ENCODE measurements at places on chromosomes 11 and 22.

DNA sequence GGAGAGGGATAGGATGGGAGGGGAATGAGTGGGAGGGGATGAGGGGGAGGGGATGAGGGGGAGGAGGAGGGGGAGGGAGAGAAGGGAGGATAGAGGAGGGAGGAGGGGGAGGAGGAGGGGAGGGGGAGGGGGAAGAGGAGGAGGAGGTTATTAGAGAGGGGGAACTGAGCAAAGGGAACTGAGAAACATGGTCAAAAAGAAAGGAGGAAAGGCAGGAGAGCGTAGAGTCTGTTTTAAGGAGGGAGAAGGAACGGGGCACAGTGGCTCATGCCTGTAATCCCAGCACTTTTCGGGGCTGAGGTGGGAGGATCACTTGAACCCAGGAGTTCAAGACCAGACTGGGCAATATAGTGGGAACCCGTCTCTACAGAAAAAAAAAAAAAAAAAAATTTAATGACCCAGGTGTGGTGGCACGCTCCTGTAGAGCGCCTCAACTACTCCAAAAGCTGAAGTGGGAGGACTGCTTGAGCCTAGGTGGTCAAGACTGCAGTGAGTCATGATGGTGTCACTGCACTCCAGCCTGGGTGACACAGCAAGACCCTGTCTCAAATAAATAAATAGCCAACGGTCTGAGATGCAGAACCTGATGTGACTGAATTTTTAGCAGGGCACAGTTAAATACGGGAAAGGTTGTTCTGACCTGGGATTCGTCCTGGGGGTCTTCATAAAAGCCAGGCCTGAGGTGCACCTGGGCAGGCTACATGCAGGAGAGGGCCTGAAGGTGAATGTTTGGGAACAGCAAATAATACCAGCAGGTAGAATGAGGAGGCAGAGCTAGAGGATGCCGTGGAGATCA, 4.0 kb downstream of the B3GNT6 start:
- no peak for DNase-seq

DNA sequence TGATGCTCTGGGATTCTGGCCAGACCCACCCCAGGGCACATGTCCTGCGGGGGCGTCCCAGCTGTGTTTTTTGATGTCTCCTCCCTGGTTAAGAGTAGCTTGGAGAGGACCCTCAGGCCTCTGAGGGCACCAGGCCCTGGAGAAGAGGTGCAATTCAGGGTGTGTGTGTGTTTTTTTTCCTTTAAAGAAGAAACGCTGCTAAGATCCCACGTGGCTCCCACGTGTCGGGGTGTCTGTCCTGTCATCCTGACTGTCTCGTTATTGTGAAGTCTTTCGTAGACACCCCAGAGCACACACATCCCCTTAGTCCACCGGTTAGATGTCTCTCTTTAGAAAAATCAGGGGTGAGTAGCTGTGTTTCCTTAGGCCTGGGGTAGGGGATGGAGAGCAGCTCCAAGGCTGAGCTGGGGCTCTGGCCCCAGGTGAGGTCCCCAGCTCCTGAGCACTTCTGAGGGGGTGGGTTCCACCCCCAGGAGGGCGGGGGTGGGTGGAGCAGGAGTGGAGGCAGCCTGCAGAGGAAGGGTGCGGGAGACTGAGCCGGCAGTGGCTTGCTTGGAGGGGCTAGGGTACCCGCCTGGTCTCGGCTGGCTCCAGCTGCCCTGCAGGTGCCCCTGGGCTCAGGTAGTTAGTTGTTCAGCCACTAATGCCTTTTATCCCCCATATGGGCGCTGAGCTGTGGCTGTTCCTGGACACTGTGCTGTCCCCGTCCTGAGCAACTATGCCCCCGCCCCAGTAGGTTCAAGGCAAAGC, 116.4 kb downstream of the CACNA1I start:
- no peak for DNase-seq

DNA sequence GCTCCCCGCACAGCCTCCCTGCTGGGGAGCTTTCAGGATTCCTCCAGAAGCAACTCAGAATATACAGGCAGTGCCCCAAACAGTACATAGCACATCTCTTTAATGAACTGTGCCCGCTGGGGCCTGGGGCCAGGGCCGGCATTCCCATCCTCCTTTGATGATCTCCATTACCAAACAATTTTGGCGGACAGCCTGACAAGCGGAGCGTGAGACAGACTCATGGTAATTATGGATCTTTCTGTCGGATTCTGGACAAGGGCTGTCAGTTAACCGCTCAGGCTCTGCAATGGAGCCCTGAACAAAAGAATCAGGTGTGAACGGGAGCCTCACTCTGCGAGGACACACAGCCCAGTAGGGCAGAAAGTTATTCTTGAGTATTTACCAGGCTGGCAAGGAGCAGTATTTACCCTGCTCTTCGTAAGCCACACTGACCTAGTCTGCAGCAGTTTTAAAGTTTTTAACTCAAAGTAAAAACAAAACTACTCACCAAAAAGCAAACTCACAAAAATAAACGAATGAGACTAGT, 174.0 kb downstream of the TBC1D22A start:
- DNase-seq: peak; percentile 42

- DNase-seq: no peak
Measured at GRCh38 chr11:61773356-61773755, 19.0 kb downstream of the TMEM258 start.

DNA sequence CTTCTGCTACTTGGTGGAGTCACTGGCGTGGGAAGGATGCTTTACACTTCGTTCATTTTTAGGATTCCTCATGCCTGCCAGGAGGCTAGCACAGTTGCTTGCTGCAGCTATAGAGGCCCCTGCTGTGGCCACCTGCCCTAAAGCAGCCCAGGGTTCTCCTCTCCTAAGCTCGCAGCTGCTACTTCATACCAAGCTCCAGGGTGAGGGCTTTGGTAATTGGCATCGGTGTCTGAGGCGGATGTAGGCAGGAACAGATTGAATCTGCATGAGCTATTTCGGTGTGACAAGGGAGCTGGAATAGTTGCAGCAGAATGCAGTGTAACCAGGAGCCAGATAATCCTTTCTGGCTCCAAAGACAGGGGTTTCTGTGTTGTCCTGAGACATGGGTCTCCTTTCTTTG, 133.1 kb downstream of the MICAL2 start:
- DNase-seq: no peak

DNA sequence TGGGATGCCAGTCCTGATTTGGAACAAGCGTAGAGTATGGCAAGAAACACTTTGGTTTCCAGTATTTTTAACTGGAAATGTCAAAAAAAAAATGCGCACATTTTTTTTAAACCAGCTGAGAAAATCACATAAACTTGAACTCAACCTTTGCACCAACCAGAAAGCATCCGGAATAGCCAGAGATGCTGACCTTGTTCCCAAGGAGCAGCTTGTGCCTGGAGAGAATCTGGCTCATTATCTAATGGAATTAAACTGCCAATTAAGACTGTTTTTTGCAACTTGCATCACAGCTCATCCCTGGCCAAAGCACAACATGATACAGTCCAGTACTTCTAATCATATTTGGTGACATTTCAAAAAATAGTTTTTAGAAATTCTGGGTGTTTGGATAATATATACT, 8.4 kb upstream of the ETS1 start:
- DNase-seq: no peak

- no peak for DNase-seq
Measured at GRCh38 chr11:111737444-111738210, 28.6 kb downstream of the PPP2R1B start.

- no peak for DNase-seq
Measured at GRCh38 chr11:132464003-132464342, 1068.3 kb downstream of the OPCML start.

- no peak for DNase-seq
Measured at GRCh38 chr11:110860461-110860860, 148.2 kb upstream of the ARHGAP20 start.

DNA sequence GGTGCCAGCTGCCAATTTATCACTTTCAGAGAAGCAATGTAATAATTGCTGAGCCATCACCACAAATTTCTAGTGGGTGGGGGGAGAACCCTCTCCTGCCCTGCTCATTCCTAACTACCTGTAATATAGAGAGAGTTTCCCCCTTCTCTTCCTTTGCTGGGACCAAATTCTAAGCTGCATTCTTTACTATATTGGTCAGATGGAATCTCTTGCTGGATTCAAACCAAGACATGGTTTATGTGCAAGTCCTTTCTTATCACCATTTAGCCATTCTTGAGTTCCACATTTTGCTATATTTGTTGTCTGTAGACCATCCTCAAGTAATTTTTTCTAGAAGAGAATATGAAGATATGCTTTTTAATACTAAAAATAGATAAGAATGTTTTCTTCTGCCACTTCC, 452.1 kb downstream of the MN1 start:
- DNase-seq: no peak

DNA sequence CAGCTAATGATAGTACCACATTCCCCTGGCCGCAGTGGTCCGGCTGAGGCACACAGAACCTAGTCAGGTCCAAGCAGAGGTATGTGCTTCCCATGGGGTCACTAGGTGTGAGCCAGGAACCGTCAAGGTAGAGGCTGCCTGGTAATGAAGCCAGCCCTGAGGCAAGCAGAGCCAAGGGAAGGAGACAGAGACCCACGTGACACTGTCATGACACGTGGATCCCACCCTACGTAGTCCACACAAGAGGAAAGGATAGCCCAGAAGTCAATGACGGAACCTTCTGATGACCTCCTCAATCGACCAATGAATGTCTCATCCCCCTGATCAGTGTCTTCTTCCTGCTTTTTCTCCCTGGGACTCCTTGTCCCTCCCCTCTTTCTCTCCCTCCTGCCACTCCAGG, 19.0 kb downstream of the A4GALT start:
- DNase-seq: no peak

- no peak for DNase-seq
Measured at GRCh38 chr11:68066742-68067141, 27.9 kb downstream of the TCIRG1 start.

DNA sequence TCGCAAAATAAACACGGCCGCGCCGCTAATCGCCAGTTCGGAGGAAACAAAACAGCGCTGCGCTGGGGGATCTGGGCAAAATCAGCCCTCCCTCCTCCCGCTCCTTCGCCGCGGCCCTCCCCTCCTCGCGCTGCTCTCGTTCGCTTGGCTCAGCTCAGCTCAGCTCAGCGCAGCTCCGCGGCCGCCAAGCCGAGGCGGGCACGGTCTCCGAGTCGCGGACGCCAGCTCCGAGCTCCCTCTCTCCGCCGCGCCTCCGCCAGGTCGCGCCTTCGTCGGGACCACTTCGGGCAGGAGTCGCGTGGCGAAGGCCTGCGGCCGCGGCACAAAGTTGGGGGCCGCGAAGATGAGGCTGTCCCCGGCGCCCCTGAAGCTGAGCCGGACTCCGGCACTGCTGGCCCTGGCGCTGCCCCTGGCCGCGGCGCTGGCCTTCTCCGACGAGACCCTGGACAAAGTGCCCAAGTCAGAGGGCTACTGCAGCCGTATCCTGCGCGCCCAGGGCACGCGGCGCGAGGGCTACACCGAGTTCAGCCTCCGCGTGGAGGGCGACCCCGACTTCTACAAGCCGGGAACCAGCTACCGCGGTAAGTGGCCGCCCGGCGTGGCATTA, at the start of gene SPON1:
Gene SPON1 (plus strand): TSS at position 162 of the 607 bp plus-strand sequence. CDS start 182 bp downstream, at position 344.
- no peak for DNase-seq

- DNase-seq: no peak
Measured at GRCh38 chr11:123885570-123885969, at the start of gene TMEM225. TSS of gene TMEM225 (minus strand) at chr11:123885670. CDS start at chr11:123885425, 245 bp downstream.

DNA sequence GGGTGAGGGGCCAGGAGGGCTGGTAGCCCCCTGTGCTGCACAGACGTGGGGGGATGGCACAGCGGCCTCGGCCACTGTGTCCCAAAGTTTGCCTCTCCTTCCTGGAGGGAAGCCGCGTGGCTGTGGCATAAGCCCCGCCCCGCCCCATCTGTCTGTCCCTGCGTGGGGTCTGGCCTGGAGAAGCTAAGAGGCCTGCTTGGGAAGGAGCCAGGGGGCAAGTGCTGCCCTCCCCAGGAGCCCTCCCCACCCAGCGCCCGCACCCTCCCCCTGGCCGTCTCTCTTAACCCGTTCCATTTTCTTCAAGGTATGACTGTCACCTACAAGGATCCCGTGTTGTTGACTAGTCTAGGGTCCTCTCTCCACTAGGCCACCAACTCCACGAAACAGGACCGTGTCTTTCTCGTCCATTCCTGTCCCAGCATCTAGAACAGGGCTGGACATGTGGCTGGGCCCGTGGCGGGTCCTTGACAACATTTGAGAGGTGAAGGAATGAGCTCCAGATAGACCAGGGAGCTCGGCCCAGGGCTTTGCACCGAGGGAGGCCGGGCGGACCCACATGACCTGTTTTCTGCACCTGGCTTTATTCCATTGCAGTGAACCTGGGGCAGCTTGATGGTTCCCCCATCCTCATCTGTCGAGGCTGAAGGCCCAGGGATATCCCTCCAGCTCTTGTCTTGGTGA, 428.0 kb downstream of the TBC1D22A start:
- DNase-seq: no peak

DNA sequence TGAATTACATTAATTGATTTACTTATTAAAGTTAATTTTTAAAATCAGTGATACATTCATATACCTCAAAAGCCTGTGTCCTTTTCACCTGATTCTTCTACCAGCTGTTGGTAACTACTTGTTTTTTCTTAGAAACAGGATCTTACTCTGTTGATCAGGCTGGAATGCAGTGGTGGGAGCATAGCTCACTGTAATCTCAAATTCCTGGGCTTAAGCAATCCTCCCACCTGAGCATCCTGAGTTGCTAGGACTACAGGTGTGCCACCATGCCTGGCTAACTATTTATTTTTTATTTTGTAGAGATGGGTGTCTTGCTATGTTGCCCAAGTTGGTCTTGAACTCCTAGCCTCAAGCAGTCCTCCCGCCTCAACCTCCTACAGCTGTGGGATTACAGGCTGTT, 4.7 kb downstream of the TRIM44 start:
- DNase-seq: no peak

GRCh38 chr11:2885017-2885677, 428 bp downstream of the CDKN1C start:
- no peak for DNase-seq

GRCh38 chr11:32266601-32267000, 168.7 kb downstream of the WT1 start:
- DNase-seq: no peak

- DNase-seq: peak; percentile 56
Measured at GRCh38 chr11:6219359-6219758, 14.0 kb downstream of the C11orf42 start.

- DNase-seq: no peak
Measured at GRCh38 chr11:14451825-14452224, 47.8 kb downstream of the COPB1 start.

GRCh38 chr11:73430326-73430725, 54.1 kb downstream of the RELT start:
- no peak for DNase-seq

DNA sequence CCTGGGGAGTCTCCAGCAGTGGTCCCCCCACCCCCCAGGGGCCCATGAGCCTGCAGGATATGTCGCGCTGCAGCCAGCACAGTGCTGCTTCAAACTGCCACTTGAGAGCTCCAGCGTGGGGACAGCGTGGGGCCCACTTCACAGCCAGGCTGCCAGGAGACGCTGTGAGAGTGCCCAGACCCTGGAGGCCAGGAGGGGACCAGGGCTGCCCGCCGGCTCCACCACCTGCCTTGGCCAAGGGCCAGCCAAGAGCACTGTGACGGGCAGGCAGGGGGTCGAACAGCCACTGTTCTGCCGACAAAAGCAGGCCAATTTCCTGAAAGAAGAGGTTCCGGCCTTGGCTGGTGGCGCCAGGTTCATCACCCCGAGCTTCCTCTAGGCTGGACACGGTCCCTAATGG, 60.2 kb downstream of the FLRT1 start:
- no peak for DNase-seq

All from kidney epithelial cell (primary cell).